IPS DF 19.7 (cell line): ENCODE measurements at places on chromosomes 12 and 14.

DNA sequence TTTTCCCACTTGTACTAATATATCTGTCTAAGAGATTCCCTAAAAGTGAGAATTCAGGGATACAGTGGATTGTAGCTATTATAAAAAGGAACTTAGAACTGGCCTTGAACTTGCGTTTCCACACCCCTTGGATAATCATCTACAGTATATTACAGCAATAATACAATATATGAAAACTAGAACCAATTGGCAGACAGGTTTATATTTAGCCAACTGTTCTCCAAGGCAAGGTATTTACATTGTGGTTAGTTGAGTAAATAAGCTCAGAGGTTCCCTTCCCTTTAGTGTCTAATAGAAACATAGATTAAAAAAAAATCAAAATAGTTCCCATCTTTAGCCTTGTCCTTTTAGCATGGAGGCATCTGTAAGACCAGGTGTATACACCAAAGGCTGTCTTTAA lies 42.1 kb downstream of the LIMA1 start:
- DNase-seq: no peak

DNA sequence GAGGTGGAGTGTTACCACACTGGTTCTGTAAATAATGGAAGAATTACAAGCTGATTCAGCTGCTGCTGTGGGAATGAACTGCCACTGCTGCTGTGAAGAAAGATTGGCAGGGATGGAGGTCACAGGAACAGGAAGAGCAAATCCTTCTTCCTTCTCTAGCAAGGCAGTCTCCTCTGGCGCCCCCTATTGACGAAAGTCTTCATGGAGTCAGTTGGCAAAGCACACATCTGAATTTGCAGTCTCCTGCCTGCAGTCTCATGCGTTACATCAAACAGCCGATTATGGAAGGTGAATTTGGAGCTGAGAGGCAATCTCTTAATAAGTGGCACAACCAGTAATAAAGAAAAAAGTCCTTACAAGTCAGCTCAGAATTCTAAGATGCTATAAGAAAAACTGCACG lies 106.0 kb upstream of the TMTC1 start:
- peak; percentile 47 for DNase-seq

- no peak for DNase-seq
These were observed 136.9 kb downstream of the DPF3 start for GRCh38 chr14:72756967-72757366.

DNA sequence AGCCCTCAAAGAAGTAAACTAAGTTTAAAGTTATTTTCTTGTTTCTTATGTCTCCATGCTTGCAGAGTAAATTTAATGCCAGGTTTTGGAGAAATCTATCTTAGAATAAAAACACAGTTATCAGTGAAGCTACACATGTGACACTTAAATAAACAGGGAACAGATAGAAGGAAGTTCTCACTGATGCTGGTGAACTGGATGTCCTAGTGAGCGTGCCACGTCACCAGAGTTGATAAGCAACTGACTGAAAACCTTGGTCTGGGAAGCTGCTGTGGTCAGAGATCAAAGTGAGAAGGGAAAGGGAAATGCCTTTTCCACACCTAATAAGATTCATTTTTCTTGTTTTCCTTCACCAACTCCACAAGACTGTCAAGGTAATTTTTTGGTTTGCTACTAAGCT lies 74.8 kb upstream of the PCED1B start:
- no peak for DNase-seq

DNA sequence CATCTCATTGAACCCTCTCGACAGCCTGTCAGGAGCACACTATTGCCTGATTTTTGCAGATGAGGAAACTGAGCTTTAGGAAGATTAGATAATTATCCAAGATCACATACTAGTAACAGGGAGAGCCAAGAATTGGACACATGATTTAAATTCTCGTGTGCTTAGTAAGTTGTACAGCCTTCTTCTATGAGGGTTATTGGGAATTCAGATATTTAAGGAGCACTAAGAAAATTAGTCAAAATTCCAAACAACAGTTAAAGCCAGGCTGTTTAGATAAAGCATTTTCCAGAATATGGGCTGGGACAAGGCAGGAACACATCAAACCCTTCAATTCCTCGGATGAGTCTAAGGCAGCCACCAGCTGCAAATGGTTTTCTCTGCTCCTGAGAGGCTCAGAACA lies 148.8 kb downstream of the TMEM30B start:
- DNase-seq: no peak

GRCh38 chr14:75650253-75651058 lies 10.2 kb downstream of the ERG28 start:
- no peak for DNase-seq

GRCh38 chr12:108129017-108129812 lies at the start of gene WSCD2:
TSS of gene WSCD2 (plus strand) at chr12:108129288. CDS start at chr12:108195833, 66,545 bp downstream.
- peak; percentile 75 for DNase-seq

DNA sequence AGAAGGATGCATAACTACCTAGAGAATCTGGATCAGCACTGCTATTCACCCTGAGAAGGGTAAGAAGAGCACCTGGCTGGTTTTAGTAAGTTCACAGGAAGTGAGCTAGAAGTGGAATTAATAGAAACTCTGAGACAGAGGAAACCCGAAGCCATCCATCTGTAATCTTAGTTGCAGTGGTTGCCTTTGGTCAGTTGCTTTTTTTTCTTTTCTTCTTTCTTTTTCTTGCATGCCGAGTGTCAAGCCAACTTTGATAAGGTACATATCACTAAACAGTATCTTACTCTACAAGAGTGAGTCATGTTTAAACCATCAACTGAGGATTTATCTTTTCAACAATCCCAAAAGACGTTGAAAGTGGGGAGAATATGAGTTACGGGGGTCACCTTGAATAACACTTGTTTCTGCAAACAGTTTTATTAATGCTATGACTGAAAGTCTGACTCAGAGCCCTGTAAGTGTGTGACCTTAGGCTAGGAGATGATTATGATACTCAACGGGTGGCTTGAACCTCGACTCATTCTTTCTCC lies 26.7 kb downstream of the C12orf75 start:
- DNase-seq: no peak

DNA sequence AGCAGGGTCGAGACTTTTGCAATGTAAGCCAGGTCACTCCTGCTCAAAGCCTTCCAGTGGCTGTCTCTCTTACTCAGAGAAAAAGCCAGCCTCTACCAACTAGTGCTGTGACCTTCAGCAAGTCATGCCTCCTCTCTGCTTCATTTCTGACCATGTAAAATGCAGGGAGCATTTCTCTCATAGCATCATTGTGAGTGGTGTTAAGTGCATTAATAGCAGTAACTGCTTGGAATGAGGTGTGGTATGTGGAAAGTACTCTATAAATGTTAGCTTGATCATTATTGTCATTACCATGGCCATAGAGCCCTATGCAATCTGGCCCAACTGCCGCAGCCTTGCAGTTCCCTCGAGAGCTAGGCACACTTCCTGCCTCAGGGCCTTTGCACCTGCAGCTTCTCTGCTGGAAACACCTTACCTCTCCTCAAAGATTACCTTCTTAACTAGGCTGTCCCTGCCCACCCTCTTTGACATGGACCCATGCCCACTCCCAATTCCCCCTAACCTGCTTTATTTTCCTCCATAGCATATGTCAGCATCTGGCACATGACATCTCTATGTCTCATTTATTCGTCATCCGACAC lies 10.9 kb downstream of the PLEKHD1 start:
- no peak for DNase-seq

DNA sequence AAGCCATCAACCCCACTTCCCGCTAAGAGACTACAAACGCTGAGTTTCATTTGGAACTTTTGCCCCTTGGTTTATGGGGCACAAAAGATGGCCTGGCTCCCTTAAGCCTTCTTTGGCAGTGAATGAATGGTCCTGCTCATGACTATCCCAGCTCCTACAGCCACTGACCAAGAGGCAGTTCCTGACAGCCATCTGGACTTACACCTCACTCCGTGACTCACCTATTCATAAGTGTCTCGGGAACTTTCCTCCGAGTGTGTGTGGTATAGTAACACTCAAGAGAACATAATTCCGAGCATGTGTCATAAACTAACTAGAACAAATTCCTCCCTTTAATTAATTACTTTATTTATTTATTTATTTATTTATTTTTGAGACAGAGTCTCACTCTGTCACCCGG lies 51.9 kb upstream of the NUDT4 start:
- no peak for DNase-seq

DNA sequence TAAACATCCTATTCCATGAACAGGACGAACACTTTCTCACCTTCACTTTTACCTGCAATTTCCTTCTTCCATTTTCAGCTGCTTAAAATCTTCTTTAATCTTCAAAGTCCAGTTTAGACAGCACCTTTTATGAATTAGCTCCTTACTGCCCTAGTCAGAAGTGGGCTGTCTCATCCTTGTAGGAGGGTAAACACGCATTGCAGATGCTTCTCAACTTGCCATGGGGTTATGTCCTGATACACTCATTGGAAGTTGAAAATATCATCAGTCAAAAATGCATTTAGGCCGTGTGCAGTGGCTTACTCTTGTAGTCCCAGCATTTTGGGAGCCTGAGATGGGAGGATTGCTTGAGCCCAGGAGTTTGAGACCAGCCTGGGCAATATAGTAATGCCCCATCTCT lies 35.2 kb downstream of the HMGA2 start:
- no peak for DNase-seq

- DNase-seq: no peak
These were observed 33.5 kb downstream of the KIF26A start for GRCh38 chr14:104171895-104172294.

- DNase-seq: peak; percentile 30
These were observed 123.8 kb upstream of the PTPRQ start for GRCh38 chr12:80320121-80320678.

- DNase-seq: no peak
These were observed 1.5 kb upstream of the DIABLO start for GRCh38 chr12:122227341-122227740.

DNA sequence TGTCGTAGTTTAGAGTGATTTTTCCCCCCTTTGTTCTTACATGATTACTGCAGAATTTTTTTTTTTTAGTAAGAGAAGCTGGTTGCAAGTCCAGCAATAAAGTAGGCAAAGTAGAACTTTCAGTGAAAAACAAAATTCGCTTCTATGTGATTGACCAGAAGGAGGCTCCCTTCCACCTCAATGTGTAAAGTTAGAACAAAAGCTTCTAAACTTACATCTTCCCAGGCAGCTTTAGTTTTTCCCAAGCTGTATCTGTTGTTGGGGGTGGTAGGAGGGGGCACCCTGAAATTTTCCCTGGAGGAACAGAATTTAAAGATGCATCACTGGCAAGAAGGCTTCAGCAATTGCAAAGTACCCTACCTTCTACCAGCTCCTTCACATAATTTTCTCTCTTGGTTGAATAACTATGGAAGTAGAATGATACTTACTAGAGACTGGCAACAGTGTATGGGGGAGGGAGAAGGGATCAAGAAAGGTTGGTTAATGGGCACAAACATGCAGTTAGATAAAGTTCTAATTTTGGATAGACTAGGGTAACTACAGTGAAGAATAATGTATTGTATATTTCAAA lies 87.3 kb upstream of the E2F7 start:
- DNase-seq: peak; percentile 7

DNA sequence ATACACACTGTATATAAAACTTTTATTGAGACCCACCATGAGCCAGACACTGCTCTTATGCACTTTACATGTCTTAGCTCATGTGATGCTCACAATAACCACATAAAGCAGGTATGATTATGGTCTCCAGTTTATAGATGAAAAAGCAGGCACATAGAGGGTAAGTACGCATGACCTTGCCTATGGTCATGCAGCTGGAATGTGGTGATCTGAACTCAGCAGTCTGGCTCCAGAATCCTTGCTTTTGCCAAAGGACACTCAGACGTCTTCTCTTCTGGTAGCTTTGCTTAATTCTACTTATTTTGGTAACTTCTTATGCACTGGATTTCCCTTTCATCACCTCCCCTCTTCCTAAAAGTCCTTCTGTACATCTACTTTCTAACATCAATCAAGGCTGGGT lies 103.3 kb upstream of the CRY1 start:
- no peak for DNase-seq

- DNase-seq: no peak
These were observed 16.3 kb downstream of the ATP5MC2 start for GRCh38 chr12:53659571-53659981.

DNA sequence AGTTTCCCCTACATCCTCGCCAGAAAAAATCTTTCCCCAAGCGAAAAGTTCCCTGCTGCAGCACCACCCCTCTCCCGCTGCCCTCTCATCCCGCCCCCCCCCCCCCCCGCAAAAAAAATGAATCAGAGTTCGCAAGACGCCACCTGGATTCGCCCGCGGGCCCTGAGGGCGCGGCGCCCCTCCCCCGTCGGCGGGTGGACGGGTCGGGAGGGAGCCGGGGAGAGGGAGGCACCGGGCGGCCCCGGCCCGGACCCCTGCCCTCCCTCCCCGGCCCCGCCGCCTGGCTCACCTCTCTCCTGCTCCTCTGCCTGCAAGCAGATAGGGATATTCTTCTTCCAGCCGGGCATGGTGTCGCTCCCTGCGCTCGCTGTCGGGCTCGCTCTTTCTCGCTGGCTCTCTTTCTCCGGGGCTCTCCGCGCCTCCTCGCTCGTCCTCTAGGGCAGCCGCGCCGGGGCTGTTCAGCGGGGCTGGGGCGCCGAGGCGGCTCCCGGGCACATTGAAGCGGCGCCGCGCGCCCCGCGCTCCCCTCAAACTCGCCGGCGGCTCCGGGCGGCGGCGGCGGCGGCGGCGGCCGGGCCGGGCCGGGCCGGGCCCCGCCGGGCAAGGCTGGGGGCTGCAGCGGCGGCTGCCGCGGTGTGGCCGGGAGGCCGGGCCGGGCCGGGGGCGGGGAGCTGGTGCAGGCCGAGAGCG lies 200.3 kb upstream of the CAND1 start:
- no peak for DNase-seq

GRCh38 chr14:100979780-100980179 lies 76.3 kb upstream of the RTL1 start:
- DNase-seq: no peak

GRCh38 chr12:51471111-51471864 lies 46.7 kb downstream of the SLC4A8 start:
- DNase-seq: no peak

DNA sequence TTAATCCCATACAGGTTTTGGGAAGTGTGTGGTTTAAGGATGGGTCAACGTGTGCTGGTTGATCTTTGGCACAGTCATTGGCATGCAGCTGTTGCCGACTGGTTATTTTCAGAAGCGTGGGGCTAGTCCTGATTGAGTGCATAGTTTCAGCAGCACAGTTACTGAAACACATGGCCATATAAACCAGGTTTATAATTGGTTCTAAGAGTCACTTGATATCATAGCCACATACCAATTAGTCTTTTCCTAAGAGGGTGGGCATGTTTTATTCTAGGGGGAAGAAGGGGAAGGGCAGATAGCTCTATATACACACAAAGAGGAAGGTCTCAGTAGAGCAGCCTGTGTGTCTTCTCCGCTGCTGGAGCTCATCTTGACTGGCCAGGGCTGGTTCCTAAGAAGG lies 11.0 kb upstream of the RPS6KL1 start:
- no peak for DNase-seq

GRCh38 chr12:116929885-116930284 lies 19.1 kb downstream of the FBXW8 start:
- DNase-seq: no peak

- no peak for DNase-seq
These were observed 41.7 kb downstream of the RASSF9 start for GRCh38 chr12:85794531-85794930.
